CD8-positive, alpha-beta memory T cell (primary cell): ENCODE measurements at places on chromosomes 5 and 9.

DNA sequence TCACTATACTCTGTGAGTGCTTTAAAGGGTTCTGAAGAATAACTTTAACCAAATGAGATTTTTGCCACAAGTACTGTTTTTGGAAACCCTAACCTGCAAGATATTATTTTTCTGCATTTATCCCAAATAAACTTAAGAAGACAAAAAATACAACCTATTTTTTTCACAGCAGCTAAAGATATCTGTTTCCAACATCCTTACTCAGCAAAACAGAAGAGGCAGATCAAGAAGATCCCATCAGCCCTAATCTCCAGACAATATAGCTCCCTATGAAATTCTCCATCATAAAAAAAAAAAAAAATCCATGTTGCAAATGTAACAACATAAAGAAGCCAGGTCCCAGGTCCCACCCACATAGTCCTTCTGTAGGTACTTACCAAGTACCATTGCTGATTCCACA lies 7.6 kb downstream of the PCSK1 start:
- DNase-seq, result no peak

- DNase-seq, result no peak
Measured at GRCh38 chr9:91741522-91741921, 208.5 kb downstream of the ROR2 start.

DNA sequence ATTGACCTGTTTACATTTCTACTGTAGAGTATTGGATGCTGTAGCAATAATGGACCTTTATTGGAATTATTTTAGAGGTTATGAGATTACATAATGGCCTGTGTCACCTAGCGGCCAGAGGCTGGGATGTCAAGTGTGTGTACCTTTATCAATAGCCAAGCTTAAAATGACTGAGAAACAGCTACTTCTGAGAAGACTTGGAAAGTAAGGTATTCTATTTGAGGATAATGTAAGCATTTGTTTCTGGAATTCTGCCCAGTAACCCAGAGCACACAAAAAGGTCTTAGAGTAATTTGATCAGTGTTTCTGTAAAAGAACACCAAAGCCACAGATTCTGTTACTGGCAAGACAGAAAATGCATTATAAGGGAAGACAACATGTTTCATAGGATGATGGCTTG lies 116.8 kb downstream of the MACIR start:
- no peak for DNase-seq

GRCh38 chr9:21317956-21318923 lies 13.1 kb upstream of the IFNA5 start:
- no peak for DNase-seq

DNA sequence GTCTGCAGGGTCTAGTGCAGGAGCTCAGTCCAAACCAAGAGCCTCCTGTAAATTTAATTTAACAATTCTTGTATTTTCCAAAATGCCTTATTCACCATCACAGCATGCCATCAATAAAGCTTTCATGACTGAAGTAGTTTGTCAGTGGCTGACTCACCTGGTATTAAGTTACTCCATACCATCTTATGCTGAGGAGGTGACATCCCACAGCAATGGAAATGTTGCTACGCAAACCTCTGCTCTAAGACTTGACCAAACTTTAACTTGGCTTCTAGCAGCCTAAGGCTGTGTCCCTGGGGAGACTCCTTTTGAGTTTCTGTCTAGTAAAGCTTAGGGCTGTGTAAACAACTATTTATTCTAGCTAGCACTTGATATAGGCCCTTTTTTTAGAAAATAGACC lies 1231.3 kb upstream of the CDH18 start:
- no peak for DNase-seq

DNA sequence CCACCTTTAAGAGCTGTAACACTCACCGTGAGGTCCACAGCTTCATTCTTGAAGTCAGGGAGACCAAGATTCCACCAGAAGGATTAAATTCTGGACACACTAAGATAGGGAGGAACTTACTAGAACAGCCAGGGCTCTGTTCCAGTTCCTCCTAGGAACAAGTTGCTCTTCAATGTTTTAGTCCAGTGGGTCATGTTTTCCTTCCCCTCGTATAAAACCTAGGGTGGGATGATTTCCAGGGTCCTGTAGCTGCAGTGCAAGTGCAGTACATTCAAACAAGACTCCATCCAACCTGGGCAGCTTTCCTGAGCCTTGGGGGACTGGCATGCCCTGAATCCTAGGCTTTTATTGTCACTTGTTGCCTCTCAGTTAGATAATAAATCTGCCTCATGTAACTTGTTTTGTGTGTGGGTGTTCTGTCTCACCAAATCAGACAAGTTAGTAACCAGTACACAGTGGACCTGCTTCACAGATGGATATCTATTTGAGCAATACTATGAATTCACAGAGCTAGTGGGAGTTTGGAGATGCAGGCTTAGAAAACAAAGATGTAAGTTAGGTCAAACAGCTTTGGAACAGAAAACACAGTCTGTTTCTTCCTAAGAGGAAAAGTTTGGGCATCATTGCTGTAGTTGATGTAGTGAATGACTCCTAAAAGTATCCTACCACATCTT lies 405.6 kb downstream of the GABRG2 start:
- no peak for DNase-seq

GRCh38 chr9:2991292-2991691 lies 147.4 kb upstream of the PUM3 start:
- DNase-seq, result no peak

DNA sequence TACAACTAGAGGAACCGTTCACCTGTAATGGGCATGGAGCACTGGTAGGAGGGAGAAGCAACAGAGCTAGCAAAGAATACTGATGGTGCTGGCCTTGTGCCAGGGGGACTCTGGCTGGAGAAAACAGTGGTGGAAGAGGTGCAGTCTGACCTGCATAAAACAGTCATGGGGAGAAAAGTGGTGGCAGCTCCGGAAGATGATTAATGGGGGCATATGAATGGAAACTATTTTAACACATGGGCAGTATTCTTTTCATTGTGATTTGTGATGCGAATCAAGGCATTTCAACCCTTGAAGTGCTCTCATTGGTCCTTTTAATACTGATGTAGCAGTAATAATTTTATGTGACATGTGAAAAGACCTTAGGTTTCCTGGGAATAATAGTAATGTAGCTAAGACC lies 219.6 kb downstream of the ADAMTS6 start:
- DNase-seq, result no peak

- no peak for DNase-seq
Measured at GRCh38 chr5:78724061-78724460, 75.5 kb upstream of the LHFPL2 start.

DNA sequence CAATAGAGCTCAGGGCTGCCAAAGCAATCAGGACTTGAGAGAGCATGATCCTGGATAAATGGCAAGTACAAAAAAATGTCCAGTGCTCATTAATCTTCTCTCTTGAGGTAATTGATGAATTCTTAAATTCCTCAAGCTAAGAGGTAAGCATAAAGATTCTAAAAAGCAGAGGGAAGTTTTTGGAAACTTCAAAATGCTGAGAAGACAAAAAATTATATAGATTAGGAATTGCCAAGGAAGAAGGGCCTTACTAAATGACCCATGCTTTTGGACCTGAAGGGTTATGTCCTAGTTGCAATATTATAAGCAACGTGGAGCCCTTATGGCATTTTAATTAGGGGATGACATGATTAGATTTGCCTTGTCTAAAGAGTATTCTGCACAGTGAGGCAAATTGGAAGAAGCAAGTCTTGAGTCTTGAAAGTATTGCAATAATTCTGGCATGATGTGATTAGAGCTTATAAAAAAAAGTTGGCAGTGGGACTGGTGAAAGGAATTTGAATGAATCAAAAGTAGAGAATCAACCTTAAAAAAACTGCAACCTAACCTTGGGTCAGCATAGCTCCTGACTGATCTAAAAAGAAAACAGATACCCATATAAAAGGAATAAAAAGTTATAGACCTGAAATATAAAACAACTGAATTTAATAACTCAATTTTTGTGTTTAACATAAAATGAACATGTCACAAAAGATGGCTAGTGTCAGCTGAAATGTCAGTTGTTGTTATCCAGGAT lies 323.8 kb upstream of the ARRDC3 start:
- DNase-seq, result no peak

DNA sequence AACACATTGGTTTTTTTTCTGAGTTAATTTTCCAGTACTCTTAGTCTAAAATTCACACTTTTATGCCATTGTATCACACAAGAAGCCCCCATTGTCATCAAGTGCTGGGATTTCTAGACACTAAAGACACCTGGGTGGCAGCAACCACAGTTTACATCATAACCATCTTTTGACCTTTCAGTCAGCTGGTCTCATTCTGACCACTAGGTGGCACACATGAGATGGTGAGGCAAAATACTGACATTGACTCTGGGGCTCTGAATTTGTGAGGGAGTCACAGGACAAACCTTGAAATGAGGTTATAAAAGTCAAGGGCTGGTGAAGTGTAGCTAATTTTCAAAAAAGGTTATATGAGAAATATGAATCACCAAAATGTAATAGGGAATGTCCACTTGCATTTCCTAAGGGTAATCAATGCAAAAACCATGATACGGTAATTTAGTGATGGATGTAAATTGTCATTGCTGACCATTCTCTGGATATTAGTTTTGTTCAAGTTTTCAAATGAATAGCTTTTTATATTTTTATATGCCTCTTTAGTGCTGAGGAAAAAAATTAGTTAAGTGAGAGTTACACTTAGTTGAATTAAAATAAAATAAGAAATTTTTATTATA lies 229.4 kb downstream of the DMAC1 start:
- peak; percentile 39 for DNase-seq

- no peak for DNase-seq
Measured at GRCh38 chr5:125848751-125849150, 574.5 kb upstream of the GRAMD2B start.

DNA sequence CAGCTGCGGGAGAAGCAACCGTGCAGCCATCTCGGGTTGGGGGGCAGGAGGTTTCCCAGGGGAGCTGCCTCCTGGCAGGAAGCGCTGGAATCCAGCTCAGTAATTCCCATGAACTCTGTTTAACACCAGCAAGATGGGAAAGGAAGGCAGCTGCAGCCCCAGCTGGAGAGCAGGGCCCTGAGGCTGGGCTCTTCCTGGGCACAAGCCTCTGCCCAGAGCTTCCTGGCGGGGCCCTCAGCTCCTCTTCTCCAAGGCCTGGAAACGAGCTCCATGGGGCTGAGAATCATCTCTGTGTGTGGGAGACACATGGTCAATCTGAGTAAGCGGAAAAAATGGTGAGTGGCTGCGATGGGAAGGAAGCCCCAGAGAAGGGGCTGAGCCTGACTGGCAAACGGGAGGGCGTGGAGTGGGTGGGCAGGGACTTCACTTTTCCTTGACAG lies 6.3 kb downstream of the MRPL36 start:
- no peak for DNase-seq

- no peak for DNase-seq
Measured at GRCh38 chr5:115948091-115948534, 14.2 kb upstream of the LVRN start.

DNA sequence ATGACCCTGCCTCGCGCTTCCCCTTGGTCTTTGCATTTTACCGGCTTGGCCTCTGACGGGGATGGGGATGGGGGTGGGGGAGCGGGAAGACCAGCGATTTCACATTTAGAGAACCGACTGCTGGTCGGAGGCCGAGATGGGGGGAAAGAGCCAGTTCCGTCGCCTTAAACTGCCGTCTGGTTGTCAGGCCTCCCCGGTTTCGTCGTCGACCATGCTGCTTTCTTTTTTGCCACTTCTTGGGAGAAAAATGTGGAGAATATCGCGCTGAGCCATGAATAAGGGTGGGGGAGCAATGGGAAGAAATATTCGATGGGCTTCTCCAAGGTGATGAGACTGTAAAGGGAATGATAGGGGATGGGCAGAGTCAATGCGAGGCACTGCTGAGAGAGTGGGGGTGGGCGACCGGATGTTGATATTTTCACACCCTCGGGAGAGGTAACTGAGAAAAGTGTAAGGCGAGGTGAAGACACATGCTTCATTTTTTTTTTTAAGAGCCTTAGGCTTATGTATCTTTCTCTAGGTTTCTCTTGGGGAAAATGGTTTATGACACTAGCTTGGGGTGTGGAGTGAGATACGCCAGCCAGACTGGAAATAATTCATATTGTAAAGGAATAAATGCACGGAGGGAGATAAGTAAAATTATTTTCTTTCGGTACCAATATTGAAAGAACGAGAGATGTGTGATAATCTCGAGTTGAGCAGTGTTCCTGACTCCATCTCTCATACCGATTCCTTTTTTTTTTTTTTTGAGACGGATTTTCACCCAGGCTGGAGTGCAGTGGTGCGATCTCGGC lies 1.1 kb downstream of the KIF2A start:
- DNase-seq, result peak; percentile 75

- no peak for DNase-seq
Measured at GRCh38 chr9:20023961-20024571, 235.2 kb upstream of the SLC24A2 start.

GRCh38 chr9:123364241-123364824 lies 8.3 kb downstream of the CRB2 start:
- DNase-seq, result no peak

- DNase-seq, result no peak
Measured at GRCh38 chr9:126439883-126440653, 113.4 kb downstream of the MVB12B start.

DNA sequence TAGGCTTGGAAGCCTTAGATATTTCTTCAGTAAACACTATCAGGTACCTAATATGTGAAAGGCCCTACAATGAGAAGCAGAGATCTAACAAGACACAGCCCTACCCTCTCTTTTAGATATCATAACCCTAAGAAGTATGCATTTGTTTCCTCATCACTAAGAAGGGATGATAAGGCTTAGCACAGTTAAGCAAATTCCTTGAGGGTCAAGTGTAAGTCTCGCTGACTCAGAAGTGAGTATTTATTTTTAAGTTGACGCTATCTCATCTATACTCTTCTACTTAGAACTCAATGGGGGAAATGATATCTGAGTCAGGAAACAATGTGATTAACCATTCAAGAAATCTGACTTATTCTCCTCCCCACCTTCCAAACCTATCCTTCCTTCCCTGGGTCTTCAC lies 149.7 kb downstream of the ESM1 start:
- no peak for DNase-seq

- DNase-seq, result no peak
Measured at GRCh38 chr5:81854915-81855314, 104.0 kb upstream of the SSBP2 start.

DNA sequence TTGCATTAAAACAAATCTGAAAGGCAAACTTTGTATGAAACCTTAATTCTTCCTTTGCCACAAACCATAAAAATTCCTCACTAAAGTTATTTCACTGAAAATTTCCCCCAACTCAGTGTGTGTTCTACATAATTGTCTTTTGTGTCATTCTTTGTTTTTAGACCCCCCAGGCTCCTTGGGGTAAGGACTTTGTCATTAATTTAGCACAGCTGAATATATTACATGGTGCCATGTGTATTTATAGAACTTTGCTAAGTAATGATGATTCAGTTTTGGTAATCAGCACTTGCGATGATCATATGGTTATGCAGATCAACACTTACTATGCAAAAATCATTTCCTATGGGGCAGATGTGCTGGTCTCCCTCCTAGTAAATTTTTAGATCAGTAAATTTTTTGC lies 712.1 kb upstream of the MEF2C start:
- DNase-seq, result no peak
